ENCODE measurements at places on chromosomes 11 and 22.

GRCh38 chr11:74020539-74020938 is 11.7 kb upstream of the UCP3 start:
- no peak for DNase-seq

DNA sequence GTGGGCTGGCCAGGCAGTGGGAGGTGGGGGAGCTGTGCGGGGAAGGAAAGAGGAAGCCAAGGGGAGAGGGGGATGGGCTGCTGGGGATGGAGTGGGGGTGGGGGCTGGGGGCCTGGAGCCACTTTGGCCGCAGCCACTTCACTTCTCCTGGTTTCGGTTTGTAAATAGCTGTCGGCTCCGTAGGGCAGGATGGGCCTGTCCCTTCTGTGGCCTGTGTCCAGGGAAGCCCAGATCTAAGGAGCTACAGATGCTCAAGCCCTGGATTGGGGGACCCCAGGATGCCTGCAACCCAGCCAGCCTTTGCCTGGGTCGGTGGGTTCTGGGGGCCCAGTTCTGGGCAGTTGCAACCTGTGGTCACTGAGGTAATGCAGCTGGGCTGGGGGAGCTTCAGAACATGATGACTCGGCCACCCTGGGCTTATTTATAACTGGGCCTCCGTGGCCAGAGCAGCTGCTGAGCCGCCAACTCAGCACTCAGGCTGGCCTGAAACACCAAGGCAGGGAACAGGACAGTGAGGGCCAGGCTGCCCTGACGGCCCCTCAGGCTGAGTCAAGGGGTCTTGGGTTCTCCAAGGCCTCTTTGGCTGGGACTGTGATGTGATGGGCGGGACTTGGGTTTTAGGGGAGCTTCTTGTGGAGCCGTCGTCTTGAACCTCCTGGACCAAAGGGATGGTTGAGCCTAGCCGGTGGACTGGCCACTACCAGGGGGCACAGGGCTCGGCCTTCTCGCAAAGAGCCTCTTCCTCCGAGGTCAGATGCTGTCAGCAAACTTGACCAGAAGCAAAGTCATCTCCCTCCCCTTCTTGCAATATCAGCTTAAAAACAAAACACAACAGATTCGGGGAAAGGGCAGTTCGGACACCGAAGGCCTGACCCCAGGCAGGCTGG is 15.0 kb upstream of the SLC39A13 start:
- DNase-seq: no peak

DNA sequence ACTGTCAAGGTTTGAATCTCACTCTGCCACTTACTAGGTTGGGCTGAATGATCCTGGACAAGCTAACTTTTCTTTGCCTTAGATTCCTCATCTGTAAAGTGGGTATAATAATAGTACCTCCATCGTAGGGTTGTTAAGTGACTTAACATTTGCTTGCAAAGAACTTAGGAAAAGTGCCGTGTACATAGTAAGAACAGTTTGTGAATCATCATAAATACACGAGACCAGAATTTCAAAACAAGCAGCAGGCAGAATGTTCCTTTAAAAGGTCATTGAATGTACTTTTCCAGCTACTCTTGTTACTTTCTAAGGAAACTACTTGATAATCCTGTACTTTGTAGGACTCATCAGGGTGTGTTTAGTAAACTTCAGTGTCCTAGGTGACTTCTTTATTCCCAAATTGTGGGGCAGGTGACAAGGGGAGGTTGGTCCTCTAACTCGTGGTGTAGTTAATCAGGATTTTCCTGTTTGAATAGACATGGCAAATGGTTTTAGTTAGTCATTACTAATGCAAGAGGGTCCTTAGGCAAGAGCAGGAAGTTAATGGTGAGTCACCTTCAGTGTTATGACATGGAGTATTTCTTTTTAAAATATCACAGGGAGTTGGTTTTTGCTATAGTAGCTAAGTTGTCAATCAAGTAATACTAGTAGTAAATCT is 67.9 kb downstream of the YAP1 start:
- no peak for DNase-seq

DNA sequence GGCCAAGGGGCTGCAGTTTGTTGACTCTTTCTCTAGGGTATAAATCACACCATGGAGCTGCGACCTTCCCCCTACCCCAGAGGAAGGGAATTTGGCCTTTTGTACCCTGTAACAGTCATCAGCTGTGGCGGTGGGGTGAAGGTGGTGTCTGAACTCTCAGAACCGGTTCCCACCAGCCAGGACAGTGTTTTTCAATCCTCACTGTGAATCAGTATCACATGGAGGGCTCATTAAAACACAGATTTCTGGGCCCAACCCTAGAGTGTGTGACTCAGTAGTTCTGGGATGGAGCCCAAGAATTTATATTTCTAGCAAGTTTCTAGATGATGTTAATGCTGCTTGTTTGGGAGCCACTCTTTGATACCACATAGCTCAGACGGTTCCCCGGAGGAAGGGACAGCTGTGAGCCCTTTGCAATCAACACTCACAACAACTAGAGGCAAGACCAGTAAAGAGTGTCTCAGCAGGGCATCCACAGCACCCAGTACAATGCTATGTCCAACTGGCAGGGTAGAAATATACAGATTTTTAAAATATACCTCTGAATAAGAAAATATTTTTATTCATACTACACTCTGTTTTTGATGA is 43.9 kb upstream of the FAT3 start:
- no peak for DNase-seq

GRCh38 chr11:117412176-117412575 is 84.5 kb downstream of the CEP164 start:
- DNase-seq: no peak

- DNase-seq: no peak
Observed at GRCh38 chr11:119639642-119640205, 89.3 kb downstream of the NECTIN1 start.

GRCh38 chr22:37320726-37321677 is 38.7 kb downstream of the CYTH4 start:
- no peak for DNase-seq

DNA sequence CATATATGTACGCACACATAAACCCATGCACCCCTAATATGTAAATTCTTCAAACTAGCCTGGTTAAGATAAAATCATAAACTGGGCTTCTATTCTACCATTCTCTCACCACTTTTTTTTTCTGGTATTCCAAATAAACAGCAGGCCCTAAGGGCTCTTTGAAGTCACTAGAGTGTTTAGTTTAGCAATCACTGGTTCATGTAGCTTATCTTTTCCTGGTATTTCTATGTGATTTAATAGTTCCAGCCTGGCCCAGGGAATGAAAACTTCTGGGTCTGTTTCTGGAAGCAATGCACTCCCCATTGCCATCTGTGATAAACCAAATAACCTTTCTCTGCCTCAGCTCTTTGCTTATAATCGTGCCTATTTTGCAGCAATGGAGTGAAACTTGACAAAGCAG is 10.7 kb upstream of the MPPED2 start:
- no peak for DNase-seq

DNA sequence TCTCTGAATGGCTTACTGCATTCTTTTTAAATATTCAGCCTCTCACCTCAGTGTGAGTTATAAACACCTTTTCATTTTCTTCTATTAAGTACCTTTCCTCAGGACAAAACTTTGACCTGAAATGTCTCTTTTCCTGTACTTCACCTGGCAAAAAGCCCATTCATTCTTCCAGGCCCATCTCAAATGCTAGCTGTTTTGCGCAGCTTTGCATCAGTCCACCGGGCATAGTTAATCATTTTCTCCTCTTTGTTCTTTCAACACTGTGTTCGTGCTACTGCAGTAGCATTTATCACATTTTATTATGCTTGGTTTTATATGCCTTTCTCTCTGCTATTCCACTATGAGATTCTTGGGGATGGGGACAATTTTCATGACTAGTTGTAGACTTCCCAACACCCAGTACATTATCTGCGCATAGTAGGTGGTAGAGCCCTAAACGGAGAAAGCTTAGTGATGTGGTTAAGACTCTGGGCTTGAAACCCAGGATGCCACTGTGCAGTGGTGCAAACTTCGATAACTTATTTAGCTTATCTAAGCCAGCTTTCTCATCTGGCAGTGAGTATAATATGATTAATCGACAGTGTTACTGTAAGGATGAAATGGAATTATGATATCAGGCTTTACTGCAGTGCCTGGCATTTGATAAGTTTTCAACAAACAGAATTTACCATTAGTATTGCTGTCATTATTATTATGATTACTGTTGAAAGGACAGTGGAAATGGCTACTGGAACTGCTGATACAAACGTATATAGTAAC is 695.7 kb downstream of the NELL1 start:
- no peak for DNase-seq

GRCh38 chr22:44702479-44703198 is 635 bp downstream of the PRR5 start:
- peak; percentile 37 for DNase-seq

- DNase-seq: no peak
Observed at GRCh38 chr11:61549662-61550568, 31.0 kb downstream of the SYT7 start.

DNA sequence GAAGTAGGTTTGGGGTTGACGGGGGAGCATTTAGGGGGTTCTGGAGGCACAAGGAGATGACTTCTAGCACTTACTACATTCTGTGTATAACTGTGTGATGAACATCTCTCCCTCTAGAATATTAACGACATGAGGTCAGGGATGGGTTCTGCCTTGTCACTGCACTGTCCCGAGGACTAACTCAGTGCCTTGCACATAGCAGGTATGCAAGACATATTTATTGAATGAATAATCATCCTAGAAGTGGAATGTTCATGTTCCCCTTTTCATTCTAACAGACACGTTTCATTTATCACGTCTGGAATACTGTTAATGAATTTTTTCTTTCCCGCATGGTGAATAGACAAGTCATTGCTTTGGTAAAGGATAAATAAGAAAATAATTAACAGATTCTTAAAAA is 12.6 kb downstream of the SYT13 start:
- DNase-seq: no peak

DNA sequence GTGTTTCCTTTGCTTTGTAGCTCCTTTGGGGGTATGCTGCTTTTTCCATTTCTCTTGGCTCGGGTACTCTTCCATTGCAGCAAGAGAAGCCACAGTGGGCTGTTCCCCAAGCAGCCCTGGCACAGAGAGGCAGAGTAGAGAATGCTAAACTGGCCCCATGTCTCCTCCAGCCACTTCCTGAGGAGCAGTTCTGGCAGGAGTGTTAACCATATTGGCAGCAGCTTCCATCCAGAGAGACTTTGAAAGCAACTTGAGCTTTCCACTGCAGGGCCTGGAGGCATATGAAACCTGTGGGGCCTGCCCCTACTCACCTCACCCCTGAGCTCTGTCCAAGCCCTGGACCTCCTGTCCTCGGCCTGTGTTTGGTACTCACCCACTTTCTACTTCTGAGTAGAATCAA is 61.8 kb downstream of the ALX4 start:
- DNase-seq: no peak

DNA sequence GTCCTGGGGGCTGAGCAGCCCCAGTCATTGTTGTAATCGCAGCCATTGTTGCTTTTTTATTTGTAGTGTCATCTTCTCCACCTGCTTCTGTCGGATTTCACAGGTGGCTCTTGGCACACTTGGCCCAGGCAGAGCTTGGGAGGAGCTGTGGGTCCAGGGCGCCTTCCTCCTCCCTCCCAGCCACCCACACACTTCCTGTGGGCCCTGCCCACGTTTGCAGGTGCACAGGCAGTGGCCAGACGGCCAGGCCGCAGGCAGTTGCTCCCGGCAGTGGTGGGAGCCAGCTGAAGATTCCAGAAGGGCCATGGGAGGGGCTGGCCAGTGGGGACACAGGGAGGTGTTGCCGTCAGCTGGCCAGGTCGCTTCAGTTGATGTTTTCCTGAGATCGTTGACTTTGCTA is 1191.9 kb downstream of the BRD1 start:
- DNase-seq: no peak

DNA sequence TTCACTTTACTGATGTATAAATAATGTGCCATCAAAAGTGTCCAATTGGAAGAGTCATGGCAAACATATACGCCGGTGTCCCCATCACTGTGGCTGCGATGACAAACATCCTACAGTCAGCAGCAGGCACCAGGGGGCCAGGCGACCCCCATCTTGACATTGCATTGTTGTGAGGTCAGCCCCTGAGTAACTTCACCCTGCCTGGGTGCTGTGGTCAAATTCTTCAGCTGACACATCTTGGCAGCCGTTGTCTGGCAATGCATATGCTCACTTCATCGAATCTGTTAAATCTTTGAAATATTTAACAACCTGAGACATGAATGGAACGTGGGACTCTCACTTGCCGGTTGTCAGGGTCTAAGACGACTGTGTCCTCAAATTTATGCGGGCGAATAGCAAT is 430.9 kb downstream of the BRD1 start:
- no peak for DNase-seq

Measured in activated CD4-positive, alpha-beta T cell treated with anti-CD3 and anti-CD28 coated beads for 48 hours (primary cell).